ENCODE measurements at places on chromosomes 5 and 9.

DNA sequence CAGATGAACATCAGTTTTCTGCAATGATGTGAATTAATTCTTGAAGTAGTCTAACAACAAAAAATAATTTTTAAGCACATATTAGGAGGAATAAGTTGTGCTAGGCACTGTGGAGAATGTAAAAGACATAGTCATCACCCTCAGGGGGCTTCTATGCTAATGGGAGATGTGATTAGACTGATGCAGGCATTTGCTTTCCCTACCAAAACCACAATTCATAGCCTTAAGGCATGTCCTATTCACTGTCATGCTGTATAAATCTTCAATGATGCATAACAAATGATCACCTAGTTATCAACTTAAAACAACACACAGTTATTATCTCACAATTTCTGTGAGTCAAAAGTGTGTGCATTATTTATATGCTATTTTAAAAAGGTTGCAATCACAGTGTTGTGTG lies 422.6 kb downstream of the MAN2A1 start:
- no peak for DNase-seq

DNA sequence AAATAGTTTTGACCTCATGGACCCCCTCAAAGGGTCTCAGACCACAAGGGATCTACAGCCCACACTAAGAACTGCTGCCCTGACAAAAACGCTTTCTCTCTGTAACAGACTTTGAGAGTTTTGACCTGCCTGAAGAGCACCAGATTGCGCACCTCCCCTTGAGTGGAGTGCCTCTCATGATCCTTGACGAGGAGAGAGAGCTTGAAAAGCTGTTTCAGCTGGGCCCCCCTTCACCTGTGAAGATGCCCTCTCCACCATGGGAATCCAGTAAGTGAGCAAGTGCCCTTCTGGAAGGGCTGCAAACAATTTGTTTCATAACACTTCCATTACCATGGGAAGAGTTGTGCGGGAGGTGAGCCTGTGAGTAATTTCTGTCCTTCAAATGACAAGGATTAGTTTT lies 6.0 kb downstream of the PTTG1 start:
- no peak for DNase-seq

DNA sequence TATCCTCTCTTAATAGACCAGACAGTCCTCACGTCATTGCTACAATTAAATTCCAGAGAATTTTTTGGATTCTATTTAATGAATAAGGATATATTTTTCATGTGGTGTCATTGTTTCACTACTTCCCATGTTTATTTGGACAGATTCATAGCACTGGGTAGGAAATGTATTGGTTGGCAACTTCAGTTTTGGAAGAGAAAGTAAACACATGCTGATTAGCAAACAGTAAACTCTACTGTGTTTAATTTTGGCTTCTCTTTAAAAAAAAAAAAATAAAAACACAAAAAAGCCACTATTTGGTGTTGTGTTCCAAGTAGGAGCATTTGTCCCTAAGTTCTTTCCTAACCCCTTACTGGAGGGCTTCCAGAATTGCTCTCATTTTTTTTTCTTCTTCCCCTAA lies 77.3 kb downstream of the NFIB start:
- no peak for DNase-seq

DNA sequence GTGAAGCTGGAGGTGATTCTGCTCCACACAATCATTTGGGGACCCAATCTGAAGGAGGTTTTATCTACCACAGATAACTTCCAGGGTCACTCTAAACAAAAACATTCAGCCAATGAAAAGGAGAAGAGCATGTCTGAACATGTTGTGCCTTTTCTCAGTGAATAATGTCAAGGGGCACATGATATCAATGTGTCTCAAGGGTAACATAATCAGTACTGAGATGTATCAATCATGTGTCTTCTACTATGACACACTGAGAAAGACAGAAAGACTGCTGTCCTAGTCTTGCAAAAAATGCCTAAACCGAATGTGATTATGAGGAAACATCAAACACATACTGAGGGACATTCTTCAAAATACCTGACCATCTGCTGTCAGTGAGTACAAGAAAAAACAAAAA lies 25.4 kb upstream of the RASA1 start:
- DNase-seq, result no peak

GRCh38 chr9:108442627-108443018 lies 413.2 kb downstream of the ACTL7B start:
- DNase-seq, result no peak

GRCh38 chr9:109588415-109588814 lies 90.3 kb upstream of the PTPN3 start:
- no peak for DNase-seq

DNA sequence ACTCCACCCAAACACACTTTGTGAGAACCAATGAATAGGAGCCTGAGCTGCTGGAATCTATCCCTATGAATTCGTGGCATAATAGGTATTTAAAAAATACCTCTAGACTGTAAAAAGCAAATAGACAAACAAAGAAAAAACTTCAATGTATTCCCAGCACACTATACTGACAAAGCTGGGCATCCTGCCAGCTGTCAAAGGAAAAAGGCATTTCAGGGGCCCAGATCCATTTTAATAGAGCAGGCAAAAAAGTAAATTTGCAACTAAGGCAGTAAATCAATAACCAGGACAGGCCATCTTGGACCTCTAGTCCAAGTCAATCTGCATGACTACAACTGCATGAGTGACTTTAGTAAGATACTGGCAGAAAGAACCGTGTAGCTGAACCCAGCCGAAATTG lies 25.6 kb upstream of the LARP1 start:
- DNase-seq, result no peak
